Right ventricle myocardium inferior (tissue), 1 donor: ENCODE measurements at places on chromosomes 2 and 18. TPM values are rescaled to one million over a fixed set of nuclear protein-coding genes. Genes with fewer than 3 reads are reported as not detected.

GRCh38 chr2:223365158-223365679, 236.9 kb downstream of the SCG2 start:
- no peak for DNase-seq

DNA sequence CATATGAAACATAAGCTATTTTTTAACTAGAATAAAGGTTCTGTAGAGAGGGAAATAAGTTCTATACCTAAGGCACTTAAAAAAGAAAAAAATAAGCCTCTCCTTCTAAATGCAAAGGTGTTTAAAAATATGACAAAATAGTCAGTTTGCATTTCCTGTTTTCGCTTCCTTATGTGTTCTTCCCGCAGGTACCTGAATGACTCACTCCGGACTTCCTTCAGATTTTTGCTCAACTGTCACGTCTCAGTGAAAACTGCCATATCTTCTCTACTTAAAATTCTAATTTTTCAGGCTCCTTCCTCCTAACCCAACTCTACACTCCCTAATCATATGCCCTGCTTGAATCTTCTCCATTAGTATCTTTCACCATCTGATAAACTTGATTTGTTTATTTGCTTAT, 1333.1 kb downstream of the LRP1B start:
- no peak for DNase-seq

GRCh38 chr2:76256458-76257088, 545.9 kb upstream of the GCFC2 start:
- DNase-seq, result no peak

DNA sequence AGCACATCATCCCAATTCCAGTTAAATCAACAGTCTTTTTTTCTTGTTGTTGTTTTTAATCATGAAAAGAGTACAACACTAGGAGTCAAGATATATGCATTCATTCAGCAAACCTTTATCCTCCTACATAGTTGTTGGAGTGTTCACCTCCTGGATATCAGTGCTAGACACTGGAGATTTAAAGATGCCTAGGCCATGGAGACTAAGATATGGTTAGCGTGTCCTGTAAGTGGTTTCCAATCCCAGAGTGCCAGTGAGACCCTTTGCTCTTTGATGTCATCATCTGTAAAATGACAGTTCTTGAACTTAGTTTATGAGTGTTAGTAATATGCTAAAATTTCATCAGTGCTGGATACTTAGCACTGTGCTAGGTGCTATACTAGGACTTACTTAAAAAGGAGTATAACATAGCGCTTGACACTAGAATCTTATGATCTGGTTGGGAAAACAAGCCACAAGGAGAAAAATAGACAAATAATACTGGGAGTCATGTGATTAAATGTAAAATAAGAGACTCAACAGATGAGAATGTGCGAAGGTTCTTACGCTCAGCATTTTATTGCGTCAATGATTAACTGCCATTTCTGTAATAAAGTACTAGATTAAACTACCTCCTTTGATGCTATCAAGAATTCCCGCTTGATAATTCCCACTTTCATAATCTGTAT, 31.5 kb downstream of the BABAM2 start:
- no peak for DNase-seq

DNA sequence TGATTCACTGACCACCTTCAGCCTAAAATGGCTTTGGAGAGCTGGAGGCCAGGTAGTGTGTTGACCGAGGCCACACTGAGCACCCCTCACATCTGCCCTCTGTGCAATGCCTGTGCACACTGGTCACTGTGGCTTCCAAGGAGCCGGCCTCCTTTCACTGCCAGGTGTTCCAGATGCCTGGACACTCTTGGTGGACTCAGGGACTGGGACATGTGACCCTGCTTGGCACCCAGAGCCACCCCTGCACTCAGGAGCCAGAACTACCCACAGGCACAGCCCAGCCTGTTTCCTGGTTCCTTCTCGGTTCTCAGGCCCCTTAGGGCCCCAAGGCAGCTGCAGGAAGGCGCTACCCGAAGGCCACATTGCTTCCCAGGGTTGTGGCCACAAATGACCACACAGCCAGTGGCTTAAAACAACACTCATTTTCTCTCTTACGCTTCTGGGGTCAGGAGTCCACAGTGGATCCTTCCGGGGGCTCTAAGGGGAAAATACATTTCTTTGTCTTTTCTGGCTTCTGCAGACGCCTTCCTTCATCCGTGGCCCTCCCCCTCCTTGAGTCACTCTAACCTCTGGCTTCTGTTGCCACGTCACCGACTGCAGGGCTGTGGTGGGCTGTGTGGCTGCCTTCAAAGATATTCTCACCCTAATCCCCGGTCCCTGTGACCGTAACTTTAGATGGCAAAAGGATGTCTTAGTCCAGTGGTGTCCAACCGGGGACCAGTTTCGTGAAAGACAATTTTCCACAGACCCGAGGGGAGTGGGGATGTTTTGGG, 78.6 kb downstream of the ASB1 start:
- DNase-seq, result no peak

- DNase-seq, result no peak
These were observed 1.8 kb downstream of the DYSF start for GRCh38 chr2:71455011-71455740.

Gene GPR155
- total RNA-seq, result 14.0 TPM

- DNase-seq, result no peak
These were observed 499.4 kb downstream of the GALR1 start for GRCh38 chr18:77749089-77749488.

DNA sequence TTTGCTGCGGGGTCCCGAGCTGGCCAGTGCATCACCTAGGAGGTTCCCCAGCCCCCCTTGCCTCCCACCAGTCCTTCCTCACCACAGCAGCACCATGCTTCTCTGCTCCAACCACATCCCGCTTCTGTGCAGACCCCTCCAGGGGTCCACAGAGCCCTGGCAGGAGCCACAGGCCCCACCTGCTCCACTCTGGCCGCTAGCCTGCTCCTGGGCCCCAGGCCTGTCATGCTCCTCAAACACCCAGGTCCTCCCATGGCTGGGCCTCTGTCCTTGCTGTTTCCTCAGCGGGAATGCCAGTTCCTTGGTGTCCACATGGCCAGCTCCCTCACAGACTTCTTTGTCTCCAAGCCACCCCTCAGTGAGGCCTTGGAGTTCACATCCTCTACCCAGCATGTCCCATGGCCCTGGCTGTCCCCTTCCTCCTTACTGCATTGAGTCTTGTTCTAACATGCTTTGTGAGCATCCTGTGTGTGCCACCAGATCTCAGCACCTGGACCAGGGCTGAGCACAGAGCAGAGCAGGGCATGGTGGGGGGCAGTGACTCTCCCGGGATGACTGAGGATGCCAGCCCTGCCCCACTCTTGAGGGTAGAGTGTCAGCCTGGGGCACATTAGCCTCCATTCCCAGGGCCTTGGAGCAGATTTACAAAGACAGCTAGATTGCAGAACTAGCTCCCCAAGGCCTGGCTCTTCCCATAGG, 201.0 kb upstream of the HS6ST1 start:
- no peak for DNase-seq

DNA sequence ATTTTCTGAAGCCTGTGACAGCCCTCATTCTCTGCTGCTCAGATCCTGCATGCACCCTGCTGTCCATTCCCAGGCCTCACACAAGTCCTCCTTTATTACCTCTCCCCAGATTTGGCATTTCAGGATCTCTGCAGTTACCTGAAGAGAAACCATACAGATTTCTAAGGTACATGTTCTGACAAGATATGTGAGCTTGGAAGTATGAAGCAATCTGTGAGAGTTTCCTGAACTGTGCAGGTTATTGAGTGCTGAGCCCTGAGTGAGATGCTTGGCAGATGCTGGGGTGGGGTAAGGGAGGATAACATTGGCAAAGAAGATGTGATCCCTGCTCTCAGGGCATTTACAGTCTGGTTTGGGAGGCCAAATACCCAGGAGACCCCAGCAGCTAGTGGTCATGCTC, 122.1 kb upstream of the STPG4 start:
- DNase-seq, result no peak

Gene KLHL41
- 159 TPM for total RNA-seq

Gene SLC11A1
- total RNA-seq, result 5.4 TPM

DNA sequence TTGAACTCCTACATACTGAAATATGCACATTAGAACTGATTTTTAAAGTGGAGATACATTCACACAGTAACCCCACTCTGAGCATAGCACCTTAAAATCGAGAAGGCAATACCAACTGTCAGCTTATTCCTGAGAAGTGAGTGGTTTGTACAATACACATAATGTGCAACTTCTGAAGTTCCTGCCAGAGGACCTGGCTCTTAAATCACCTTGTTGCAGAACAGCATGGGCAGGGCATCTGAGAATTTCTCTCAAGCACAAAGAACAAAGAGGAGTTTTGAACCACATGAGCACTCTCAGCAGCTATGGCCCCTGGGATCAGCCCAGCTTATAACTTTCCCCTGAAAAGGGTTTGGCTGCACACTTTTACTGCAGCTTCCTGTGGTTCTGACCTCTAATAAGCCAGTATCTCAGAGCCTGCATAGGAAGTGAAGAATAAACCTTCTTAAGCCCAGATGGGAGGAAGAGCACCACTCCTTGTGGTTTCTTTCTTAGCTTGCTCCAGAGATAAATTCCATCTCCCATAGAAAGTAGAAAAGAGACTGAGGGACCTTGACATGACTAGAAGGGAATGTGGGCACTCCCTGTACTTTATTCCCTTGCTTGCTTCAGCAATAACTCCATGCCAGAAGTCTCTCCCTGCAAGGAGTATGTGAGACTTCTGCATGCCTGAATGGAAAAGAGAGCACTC, 862.3 kb downstream of the SUCLG1 start:
- DNase-seq, result no peak

Gene NCKAP5
- total RNA-seq, result 4.3 TPM

DNA sequence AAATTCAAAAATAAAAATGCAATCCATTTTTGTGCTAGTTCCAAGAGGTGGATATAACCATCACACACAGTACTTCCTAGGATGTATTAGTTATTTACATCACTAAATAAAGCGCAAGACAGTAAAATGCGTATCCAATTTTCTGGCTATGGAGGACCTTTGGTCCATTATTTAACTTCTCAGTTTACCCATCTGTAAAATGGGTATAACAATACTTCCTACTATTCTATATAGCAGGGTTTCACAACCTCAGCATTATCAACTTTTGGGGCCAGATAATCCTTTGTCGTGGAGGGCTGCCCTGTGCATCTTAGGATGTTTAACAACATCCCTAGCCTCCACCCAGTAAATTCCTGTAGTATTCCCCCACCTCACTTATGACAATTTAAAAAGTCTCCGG, 275.1 kb upstream of the PKDCC start:
- DNase-seq, result no peak

Gene SERPINB11
- not detected for total RNA-seq

Gene NT5C1B
- not detected for total RNA-seq

GRCh38 chr18:50695431-50696176, 124.2 kb downstream of the MRO start:
- no peak for DNase-seq

GRCh38 chr2:70827388-70827787, 7.0 kb upstream of the CLEC4F start:
- DNase-seq, result no peak

DNA sequence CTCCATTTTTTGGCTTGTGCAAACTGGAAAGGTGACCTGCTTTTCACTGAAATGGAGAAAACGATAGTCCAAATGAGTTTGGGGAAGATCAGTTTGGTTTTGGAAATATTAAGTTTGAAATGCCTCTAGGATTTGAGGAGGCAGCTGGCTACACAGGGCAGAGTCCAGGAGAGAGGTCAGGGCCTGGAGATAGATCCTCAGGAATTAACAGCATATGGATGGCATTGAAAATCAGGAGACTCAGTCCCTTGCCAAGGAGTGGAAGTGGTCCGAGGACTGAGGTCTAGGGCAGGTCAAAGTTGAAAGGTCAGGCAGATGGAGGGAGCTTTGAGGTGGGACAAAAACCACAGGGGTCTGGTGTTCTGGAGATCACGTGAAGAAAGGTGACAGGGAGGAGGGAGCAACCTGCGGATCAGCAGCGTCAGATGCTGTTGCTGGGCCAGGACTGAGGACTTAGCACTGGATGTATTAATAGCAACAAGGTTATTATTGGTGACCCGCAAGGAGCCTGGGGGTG, 83.7 kb downstream of the EIF2AK3 start:
- DNase-seq, result no peak

- DNase-seq, result peak; percentile 64
These were observed 10.5 kb upstream of the ARMC9 start for GRCh38 chr2:231187736-231188505.

Gene SS18
- total RNA-seq, result 27.2 TPM

DNA sequence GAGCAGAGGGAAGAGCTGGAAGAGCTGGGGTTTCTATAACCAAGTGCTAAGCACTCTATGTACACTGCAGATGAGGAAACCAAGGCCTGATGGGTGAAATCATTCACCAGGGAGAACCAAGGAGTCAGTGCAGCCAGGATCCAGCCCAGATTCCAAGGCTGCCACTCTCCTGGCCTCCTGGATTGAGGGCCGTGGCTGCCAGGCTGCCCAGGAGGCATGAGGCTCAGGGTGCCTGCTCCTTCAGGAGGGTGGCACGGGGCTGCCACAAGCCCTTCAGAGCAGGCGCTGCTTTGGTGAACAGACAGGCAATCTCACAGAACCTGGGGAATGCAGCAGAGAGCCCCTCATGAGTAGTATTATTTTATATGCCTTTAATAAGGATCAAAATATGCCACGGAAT, 293.7 kb upstream of the HDAC4 start:
- no peak for DNase-seq

DNA sequence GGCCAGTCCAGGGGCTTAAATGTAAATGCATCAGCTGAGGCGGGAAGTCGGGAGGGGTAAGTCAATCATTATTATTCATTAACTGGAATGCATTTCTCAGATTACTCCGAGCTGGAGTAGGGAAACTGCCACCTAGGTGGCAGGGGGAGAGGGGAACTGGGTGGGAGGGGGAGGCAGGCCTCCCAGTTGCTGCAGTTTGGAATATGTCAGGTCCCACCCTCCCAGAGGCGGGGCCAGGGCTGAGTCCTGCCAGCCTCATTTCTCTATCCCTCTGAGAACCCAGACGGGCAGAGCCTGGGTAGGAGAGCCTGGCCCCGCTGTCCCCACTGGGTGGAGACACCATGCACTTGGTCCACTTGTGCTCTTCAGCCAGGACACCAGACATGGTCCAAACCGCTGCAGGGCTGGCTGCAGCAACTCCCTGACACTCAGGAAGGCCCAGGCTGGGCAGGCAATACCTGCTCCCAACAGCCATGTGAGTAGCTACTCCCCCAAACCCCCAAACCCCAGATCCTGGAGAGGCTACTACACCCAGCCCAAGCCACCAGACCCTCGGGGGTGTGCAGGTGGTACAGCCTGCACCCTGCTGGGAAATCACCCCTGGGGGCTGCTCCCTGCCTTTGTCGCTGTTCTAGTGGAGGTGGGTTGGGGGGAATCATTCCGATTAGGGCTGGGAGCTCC, at the start of gene GPBAR1:
Gene GPBAR1, plus strand, starts transcription at position 274 of the 681 bp plus-strand sequence. CDS start 1,710 bp downstream, outside the sequence.
- peak; percentile 76 for DNase-seq

- no peak for DNase-seq
These were observed 38.0 kb upstream of the EPAS1 start for GRCh38 chr2:46258937-46259776.

DNA sequence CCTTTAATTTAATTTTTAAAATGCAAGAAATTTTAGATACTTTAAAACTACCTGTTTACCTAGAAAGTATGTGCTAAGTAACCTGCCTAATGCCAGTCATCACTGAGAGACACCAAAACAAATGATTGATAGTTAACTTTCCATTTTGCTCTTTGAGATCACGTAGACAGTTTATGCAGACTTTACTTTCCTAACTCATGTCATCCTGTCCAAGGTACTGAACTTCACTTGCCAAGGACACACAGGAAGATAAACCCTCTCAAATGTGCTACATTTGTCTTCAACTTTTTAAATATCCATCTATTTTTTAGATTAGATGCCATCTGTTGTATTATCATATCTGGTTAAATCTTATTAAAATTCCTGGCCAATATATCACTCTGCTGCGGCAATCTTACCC, 20.1 kb upstream of the SCN1A start:
- no peak for DNase-seq

Gene FNDC4
- total RNA-seq, result 2.9 TPM

Gene BCL2
- total RNA-seq, result 7.4 TPM

- DNase-seq, result no peak
These were observed at the start of gene ADD2 for GRCh38 chr2:70767699-70768589. ADD2 (minus strand) TSS chr2:70768200; CDS start chr2:70706408, 61,792 bp downstream.
